ENCODE measurements at places on chromosomes 16 and 17.

- no peak for DNase-seq
These were observed 11.1 kb downstream of the PIMREG start for GRCh38 chr17:6455321-6455705.

GRCh38 chr17:68295086-68295485, 3.8 kb downstream of the ARSG start:
- DNase-seq: no peak

DNA sequence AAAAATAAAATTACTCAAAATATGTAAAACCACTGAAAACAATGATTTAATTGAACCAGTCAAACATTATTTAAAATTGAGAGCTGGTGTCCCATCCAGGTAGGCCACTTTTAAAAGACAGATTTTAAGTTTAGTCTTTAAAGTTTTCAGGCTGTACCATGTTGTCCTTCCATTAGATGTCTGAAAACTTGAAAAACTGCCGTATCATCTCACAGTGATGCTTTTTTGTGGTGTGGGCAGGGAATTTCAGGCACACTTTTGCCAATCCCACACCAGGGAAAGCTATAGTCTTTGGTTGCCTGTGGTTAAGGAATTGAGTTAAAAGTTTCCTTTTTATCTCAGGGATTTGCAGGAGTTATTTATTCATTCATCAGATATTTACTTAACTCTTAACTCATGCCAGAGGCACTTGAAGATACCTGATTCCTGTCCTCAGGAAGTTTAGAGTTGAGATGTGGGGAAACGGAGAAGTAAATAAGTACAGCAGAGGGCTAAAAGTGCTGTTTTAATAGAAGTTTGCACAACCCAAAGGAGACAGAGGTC, 3.2 kb downstream of the SNTB2 start:
- DNase-seq: no peak

GRCh38 chr17:31472137-31472536, 80.7 kb downstream of the RAB11FIP4 start:
- peak; percentile 83 for DNase-seq

DNA sequence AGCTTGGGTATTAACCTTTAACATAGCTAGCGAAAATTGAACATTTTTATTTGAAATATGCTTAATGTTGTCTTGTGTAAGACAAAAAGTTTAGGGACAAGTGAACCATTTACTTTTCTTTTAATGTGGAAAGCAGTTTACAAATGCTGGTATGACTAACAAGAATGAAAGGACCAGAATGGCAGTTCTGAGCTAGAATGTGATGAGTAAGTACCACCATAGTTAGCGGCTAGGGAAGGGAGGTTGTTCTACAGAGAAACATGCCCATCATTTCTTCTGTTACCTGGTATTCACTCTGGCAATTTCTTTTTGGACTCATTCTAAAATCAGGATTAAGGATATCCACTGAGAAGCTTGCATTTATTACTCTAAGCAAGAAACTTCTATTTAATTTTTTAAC, 121.1 kb downstream of the WWOX start:
- DNase-seq: no peak

DNA sequence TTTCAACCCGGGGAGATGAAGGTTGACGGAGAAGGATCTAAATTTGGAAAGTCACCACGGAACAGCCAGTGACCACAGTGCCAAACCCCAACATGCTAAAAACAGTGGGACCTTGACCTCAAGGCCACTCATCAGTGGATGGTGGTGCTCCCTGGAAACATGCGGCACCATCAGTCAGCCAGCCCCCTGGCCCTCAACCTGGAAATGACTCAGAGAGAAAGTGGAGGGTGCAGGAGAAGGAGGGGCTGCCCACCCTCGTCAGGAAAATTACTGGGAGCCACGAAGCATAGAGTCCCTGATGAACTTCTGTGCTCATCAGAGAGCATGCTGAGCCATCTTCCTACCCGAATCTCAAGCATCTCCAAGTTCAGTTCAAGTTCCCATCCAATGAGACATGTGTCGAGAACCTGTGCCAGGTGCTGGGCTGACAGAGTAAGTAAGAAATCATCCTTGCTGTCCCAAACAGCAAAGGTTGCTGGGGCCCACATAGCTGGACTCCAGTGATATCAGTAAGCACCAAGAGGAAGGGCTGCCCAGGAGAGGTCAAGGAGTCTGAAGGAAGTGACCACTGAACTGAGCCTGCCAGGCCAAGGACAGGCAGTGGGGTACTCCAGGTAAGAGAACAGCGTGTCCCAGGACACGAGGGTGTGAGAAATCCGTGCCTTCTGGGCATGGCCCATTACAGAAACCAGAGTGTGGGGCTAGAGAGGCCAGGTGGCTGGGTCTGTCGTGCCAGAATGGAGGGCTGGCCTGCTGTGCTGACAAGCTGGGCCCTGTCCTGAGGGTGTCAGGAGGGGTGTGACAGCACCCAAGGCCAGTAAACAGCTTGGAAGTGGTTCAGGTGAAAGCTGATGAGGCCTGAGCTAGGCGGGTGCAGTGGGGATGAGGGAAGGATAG, 5.2 kb downstream of the PECAM1 start:
- DNase-seq: peak; percentile 94

DNA sequence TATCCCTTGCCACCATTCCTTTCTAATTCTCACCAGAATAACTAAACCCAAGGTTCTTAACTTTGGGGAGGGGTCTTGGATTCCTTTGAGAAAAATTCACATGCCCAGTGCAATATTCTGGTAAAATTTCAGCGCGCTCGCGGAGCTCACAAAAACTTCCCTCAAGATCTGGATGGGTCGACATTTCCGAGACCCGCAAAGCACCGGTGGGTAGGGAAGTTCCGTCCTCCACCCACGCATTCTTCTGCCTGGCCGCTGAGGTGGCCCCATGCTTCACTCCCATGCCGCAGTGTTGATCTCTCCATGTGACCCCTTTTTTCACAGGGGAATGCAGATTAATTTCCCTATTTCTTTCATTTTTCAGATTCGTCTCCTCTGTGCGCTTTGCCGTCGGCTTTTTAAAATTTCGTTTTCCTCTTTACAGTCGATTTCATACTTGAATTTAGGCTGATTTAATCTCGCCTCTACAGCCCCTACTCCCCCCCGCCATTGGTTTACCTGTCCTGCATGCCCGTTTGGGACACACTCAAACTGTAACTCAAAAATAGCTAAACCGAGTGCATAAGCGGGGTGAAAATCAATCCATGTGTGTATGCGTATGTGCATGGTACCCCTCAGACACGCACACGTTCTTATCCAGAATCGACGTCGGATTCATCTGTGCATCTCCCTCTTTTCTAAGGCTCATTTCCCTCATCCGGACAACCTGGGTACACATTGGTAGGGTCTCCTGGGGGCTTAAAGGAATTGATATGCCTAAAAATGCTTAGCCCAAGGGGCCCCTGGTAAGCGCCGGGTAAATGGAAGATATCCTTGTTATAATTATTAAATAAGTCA, 1.4 kb upstream of the SP6 start:
- no peak for DNase-seq

DNA sequence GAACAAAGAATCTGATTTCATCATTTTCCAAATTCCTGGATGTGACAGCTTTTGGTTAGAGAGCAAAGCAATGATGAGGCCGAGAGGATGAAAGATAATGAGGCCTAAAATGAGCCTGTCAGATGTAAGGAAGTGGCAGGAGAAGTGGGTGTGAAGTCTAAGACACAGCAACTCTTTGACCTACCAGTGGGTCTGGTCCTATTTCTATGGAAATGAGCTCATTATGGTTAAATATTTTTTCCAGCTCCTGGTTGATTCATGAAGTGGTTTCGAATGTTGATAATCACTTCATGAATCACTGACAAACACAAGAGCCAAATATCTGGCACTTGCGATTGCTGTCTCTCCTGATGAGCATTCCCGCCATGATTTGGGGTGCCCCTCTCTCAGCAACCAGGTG, 273.3 kb upstream of the CDH5 start:
- DNase-seq: no peak

GRCh38 chr16:75114179-75114945, 2.2 kb downstream of the LDHD start:
- no peak for DNase-seq
